ENCODE measurements at places on chromosomes 1 and 21.

DNA sequence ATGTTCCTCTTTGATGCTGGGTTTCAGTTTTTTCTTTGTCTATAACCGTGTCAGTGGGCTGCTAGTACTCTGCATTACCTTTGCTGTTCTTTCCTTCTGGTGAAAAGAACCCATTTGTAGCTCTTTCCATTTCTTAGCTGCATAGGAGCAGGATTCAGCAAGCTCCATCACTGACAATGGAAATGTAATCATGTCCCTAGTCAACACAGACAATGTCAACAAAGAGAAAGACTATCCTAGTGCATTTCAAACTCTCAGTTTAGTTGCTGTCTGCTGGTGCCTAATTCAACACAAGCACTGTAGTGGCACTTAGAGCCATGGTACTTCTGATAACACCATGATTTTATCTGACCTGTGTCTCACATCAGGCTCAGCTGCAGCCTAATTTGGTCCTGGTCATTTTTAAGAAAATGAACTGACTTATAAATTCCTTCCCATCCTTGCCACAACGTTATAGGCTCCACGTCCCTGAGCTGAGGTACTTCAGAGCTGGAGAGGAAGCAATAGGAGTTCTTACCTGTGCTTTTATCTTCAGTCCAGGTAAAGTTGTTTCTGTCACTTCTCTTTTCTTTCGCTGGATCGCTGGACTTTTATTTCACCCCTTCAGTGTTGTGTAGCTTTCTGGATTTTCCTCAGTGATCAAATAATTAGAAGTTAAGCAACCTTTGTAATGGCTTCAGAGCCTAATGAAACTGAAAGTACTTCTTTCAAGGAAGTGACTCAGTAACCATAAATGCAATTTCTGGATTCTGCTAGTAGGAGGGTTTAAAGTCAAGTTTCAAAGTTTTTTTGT, at the start of gene GBP3:
TSS of gene GBP3 (minus strand) at position 700 of the 793 bp plus-strand sequence. CDS start 2,145 bp downstream, outside the sequence.
- peak within 1 kb of the TSS; percentile 81 for H3K27ac ChIP-seq
- no peaks in the 10 kb centered on the region for H3K36me3 ChIP-seq
- no peak for DNase-seq
- H3K4me3 ChIP-seq, result peak within 1 kb of the TSS; percentile 38
- H3K4me1 ChIP-seq, result peaks cover 4% of the 10 kb centered on the region

- H3K27ac ChIP-seq, result no peak overlapping the region
These were observed 613 bp upstream of the ERO1B start for GRCh38 chr1:236282425-236282716.

- H3K36me3 ChIP-seq, result no peaks in the 10 kb centered on the region
- H3K27me3 ChIP-seq, result no peaks in the 10 kb centered on the region
- no peak for DNase-seq
- no peaks in the 10 kb centered on the region for H3K4me1 ChIP-seq
- no peak overlapping the region for H3K4me3 ChIP-seq
- H3K27ac ChIP-seq, result no peak overlapping the region
These were observed 1013.9 kb downstream of the KCNT2 start for GRCh38 chr1:195594322-195594721.

DNA sequence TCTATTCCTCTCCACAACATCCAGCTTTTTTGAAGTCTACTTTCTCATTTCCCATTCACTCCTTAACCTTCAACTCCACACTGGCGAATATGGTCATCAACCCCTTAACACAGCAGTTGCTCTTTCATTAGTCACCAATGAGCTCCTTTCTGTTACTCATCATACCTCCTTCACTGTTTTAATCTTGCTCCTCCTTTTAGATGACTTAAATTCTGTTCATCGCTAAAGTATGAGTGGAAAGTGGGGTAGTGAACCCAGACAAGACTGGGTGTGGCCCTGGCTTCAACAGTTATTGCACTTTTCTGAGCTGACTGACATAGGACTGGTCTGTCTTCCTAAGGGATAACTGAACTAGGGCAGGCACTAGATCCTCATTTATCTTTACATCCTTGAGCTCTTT, 51.3 kb downstream of the AKT3 start:
- H3K27me3 ChIP-seq, result no peaks in the 10 kb centered on the region
- no peak overlapping the region for H3K27ac ChIP-seq
- H3K4me1 ChIP-seq, result peaks cover 11% of the 10 kb centered on the region

GRCh38 chr21:39386194-39386593, 37.3 kb upstream of the HMGN1 start:
- H3K27me3 ChIP-seq, result no peaks in the 10 kb centered on the region
- H3K4me3 ChIP-seq, result peak overlapping the region; percentile 32
- H3K36me3 ChIP-seq, result no peaks in the 10 kb centered on the region
- DNase-seq, result peak; percentile 65
- H3K4me1 ChIP-seq, result peaks cover 3% of the 10 kb centered on the region
- peak overlapping the region; percentile 67 for H3K27ac ChIP-seq

GRCh38 chr1:240666568-240667198, 54.7 kb upstream of the GREM2 start:
- DNase-seq, result no peak
- no peaks in the 10 kb centered on the region for H3K36me3 ChIP-seq
- H3K27ac ChIP-seq, result no peak overlapping the region
- H3K27me3 ChIP-seq, result no peaks in the 10 kb centered on the region

DNA sequence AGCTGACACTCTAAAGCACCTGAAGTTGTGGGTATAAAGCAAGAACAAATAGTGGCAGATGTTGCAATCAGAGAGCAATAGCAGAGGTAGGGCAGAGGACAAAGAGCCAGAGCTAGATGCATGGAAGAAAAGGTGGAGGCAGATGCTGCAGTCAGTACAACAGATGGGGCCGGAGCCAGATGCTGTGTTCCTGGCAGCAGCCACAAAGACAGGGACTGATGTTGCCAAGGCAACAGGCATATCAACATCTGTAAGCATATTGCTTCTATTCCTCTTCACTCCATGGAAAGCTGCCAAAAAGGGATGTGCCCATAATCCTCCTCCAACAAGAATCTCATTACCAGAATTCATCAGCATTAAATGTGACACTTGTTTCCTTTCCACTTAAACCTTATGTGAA, 108.0 kb downstream of the TNNI3K start:
- H3K27ac ChIP-seq, result no peak overlapping the region
- H3K4me1 ChIP-seq, result peaks cover 1% of the 10 kb centered on the region
- DNase-seq, result no peak
- H3K27me3 ChIP-seq, result no peaks in the 10 kb centered on the region

DNA sequence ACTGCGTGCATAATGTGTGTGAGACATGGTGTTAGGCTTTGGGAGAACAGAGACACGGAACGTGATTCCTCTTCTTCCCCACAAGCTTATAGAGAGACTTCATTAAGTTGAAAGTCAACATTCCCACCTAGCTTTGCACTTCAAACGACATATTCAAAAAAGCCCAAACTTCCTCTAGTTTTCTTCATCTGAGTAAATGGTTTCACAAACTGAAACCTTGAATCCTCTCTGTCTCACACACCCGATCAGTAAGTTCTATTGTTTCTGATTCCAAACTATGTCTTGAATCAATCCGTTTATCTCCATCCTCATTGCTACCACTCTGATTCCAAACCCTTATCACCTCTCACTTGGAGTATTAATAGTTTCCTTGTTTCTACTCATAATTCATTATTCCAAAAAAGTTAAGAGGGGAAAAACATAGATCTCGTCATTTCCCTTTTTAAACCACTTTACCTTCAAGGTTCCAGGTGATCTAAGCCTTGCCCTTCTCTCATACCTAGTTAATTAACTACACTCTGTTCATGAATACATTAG, 1.6 kb upstream of the METTL18 start:
- H3K36me3 ChIP-seq, result no peaks in the 10 kb centered on the region
- DNase-seq, result no peak
- no peaks in the 10 kb centered on the region for H3K27me3 ChIP-seq
- H3K4me3 ChIP-seq, result no peak overlapping the region
- H3K27ac ChIP-seq, result no peak overlapping the region

DNA sequence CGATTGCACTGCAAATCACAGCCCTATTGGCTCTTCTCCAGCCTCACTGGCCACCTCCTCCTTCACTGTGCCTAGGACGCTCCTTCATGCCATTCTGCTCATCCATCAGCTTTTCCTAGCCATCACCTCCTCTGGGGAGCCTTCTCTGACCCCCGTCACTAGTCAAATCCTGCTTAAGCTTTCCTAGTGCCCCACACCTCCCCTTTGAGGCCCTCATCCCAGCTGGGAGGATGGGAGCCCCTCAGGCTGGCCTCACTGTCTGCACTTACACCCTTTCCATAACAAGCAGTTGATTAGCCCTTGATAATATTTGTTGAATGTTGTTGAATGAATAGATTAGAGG, 50.7 kb downstream of the KLHDC7A start:
- no peaks in the 10 kb centered on the region for H3K27me3 ChIP-seq
- no peaks in the 10 kb centered on the region for H3K36me3 ChIP-seq
- H3K27ac ChIP-seq, result no peak overlapping the region
- DNase-seq, result no peak
- H3K4me3 ChIP-seq, result no peak overlapping the region

- no peak for DNase-seq
- H3K27me3 ChIP-seq, result no peaks in the 10 kb centered on the region
- H3K27ac ChIP-seq, result no peak overlapping the region
- H3K4me3 ChIP-seq, result no peak overlapping the region
- H3K36me3 ChIP-seq, result no peaks in the 10 kb centered on the region
These were observed 20.6 kb downstream of the CLCA1 start for GRCh38 chr1:86489242-86489878.

DNA sequence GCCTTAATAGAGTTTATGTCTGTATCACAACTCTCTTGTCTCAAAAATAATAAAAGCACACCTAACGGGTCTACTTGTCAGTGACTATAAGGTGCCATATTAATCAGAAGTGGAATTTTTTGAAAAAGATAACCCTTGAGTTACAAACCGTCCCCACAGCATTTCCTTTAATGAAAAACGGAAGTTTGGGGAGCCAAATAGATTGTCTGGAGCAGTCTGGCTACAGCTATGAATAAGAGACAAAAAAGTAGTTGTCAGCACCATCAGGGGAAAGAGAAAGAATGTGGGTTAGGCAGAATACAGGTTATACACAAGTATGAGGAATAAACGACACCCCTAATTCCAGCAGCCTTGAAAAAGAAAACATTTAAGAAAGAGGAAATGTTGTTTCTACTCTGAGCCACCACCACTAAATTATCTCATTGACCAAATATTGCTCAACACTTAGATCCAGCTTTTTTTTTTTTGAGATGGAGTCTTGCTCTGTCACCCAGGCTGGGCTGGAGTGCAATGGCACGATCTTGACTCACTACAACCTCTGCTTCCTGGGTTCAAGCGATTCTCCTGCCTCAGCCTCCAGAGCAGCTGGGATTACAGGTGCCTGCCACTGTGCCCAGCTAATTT, 29.4 kb upstream of the USP24 start:
- no peaks in the 10 kb centered on the region for H3K27me3 ChIP-seq
- no peak for DNase-seq
- H3K27ac ChIP-seq, result no peak overlapping the region
- no peaks in the 10 kb centered on the region for H3K4me1 ChIP-seq
- H3K36me3 ChIP-seq, result no peaks in the 10 kb centered on the region

GRCh38 chr1:55355549-55355948, 140.4 kb upstream of the USP24 start:
- H3K27me3 ChIP-seq, result no peaks in the 10 kb centered on the region
- H3K4me1 ChIP-seq, result no peaks in the 10 kb centered on the region
- no peak overlapping the region for H3K4me3 ChIP-seq
- no peaks in the 10 kb centered on the region for H3K36me3 ChIP-seq

GRCh38 chr1:58732087-58732775, 32.4 kb upstream of the MYSM1 start:
- no peaks in the 10 kb centered on the region for H3K27me3 ChIP-seq
- peaks cover 1% of the 10 kb centered on the region for H3K4me1 ChIP-seq
- H3K27ac ChIP-seq, result no peak overlapping the region

DNA sequence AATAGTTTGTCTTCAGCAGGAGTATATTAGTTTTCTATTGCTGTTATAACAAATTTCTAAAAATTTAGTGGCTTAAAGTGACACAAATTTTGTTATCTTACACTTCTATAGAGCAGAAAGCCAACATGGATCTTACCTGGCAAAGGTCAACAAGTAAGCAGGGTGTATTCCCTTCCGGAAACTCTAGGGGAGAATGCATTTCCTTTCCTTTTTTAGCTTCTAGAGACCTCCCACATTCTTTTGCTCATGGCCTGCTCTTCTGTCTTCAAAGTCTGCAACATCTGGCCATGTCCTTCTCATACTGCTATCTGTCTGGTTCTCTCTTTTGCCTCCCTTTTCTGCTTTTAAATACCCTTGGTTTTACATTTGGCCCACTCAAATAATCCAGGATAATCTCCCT, 242.6 kb downstream of the ZNF648 start:
- no peak overlapping the region for H3K4me3 ChIP-seq
- no peak overlapping the region for H3K27ac ChIP-seq
- H3K27me3 ChIP-seq, result no peaks in the 10 kb centered on the region
- H3K36me3 ChIP-seq, result no peaks in the 10 kb centered on the region

DNA sequence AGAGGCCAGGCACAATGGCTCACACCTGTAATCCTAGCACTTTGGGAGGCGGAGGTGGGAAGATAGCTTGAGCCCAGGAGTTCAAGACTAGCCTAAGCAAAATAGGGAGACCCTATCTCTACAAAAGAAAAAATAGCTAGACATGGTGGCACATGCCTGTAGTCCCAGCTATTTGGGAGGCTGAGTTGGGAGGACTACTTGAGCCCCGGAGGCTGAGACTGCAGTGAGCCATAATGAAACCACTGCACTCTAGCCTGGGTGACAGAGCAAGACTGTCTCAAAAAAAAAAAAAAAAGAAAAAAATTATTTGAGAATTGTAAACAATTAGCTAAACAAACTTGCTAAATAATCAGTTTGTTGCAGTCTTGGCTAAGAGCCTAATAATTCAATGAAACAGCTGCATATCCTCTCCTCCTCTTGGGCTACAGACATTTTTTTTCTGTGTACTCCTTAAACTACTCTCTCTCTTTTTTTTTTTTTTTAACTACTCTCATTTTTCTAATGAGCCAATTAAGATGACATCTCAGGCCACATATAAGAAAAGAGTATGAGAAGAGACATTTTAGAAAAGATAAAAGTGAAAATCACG, 10.5 kb upstream of the DNAJB4 start:
- H3K4me1 ChIP-seq, result peaks cover 6% of the 10 kb centered on the region
- DNase-seq, result no peak
- no peaks in the 10 kb centered on the region for H3K27me3 ChIP-seq
- H3K4me3 ChIP-seq, result no peak overlapping the region
- H3K36me3 ChIP-seq, result no peaks in the 10 kb centered on the region

- H3K27me3 ChIP-seq, result no peaks in the 10 kb centered on the region
- no peak for DNase-seq
- H3K4me1 ChIP-seq, result peaks cover 8% of the 10 kb centered on the region
- H3K36me3 ChIP-seq, result no peaks in the 10 kb centered on the region
- no peak overlapping the region for H3K27ac ChIP-seq
- no peak overlapping the region for H3K4me3 ChIP-seq
These were observed 120.9 kb downstream of the C1orf21 start for GRCh38 chr1:184507604-184508280.

GRCh38 chr1:109630081-109630897, 10.7 kb downstream of the AMPD2 start:
- H3K36me3 ChIP-seq, result no peaks in the 10 kb centered on the region
- DNase-seq, result peak; percentile 33
- no peaks in the 10 kb centered on the region for H3K27me3 ChIP-seq
- H3K4me1 ChIP-seq, result peaks cover 2% of the 10 kb centered on the region
- H3K27ac ChIP-seq, result no peak overlapping the region

DNA sequence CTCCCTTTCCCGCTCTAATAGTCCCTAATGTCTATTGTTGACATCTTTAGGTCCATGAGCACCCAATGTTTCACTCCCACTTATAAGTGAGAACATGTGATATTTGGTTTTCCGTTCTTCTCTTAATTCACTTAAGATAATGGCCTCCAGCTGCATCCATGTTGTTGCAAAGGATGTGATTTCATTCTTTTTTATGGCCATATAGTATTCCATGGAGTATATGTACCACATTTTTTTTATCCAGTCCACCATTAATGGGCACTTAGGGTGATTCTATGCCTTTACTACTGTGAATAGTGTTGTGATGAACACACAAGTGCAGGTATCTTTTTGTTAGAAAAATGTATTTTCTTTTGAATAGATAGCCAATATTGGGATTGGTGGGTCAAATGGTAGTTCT, 126.0 kb upstream of the RAB3GAP2 start:
- no peaks in the 10 kb centered on the region for H3K4me1 ChIP-seq
- H3K27ac ChIP-seq, result no peak overlapping the region
- H3K4me3 ChIP-seq, result no peak overlapping the region
- H3K27me3 ChIP-seq, result no peaks in the 10 kb centered on the region

Data from ovary (tissue), 10 donors.